ENCODE measurements at places on chromosomes 3 and 15. TPM values are rescaled to one million over a fixed set of nuclear protein-coding genes. Genes with fewer than 3 reads are reported as not detected.

- no peak for DNase-seq
- no peak overlapping the region for H3K27ac ChIP-seq
- no peaks in the 10 kb centered on the region for H3K4me1 ChIP-seq
- H3K4me3 ChIP-seq = no peak overlapping the region
Observed at GRCh38 chr3:73493543-73494308, 131.0 kb downstream of the PDZRN3 start.

DNA sequence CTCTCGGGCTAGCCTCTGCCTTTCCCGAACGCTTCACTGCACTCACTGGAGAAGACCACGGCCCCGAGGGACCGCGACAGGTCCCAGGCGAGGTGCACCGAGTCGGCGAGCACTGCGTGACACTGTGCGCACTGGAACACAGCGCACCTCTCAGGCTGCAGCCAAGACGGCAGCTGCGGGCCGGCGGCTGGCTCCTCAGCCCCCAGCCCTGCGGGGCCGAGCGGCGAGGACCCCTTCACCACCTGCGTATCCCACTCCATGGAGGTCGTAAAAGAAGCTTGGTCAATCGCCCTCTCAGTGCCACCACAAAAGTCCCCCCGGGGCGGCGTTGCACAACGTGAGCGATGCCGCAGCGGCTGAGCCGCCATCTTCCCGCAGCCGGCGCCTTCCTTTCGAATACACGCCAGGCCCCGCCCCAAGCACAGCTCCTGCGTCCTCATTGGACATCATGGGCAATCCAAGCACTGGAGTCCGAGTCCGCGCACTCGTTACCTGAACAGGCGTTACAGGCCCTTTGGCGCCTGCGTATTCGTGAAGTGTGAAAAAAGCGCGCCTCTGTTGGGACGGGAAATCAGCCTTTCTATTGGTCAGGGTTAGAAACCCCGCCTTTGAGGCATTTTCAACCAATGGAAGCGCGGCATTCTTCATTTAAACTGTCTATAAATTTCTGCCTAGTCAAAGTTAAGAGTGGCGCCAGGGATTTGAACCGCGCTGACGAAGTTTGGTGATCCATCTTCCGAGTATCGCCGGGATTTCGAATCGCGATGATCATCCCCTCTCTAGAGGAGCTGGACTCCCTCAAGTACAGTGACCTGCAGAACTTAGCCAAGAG is at the start of the genes NUSAP1 and OIP5:
Gene NUSAP1 (plus strand): TSS at position 688 of the 832 bp plus-strand sequence. CDS start 77 bp downstream, at position 765.
Gene OIP5 (minus strand): TSS at position 398 of the 832 bp plus-strand sequence. CDS start 30 bp downstream, at position 368.
- no peaks in the 10 kb centered on the region for H3K36me3 ChIP-seq
- no peaks in the 10 kb centered on the region for H3K27me3 ChIP-seq
- peak within 1 kb of the TSS; percentile 76 for H3K27ac ChIP-seq
- H3K4me1 ChIP-seq = peaks cover 13% of the 10 kb centered on the region

GRCh38 chr15:33067456-33067855 is 127.1 kb downstream of the FMN1 start:
- H3K4me1 ChIP-seq = peaks cover 15% of the 10 kb centered on the region
- no peak for DNase-seq
- no peak overlapping the region for H3K27ac ChIP-seq
- peak overlapping the region; percentile 54 for H3K4me3 ChIP-seq
- H3K27me3 ChIP-seq = no peaks in the 10 kb centered on the region

The ZBED2 gene
- 6.0 TPM for total RNA-seq

- H3K27ac ChIP-seq = no peak overlapping the region
- no peaks in the 10 kb centered on the region for H3K4me1 ChIP-seq
- no peak overlapping the region for H3K4me3 ChIP-seq
Observed at GRCh38 chr3:1971780-1972179, 126.9 kb upstream of the CNTN4 start.

GRCh38 chr15:76059320-76060117 is at the start of gene TMEM266:
TMEM266 (plus strand) TSS chr15:76059985; CDS start chr15:76134264, 74,279 bp downstream.
- peak within 1 kb of the TSS; percentile 55 for H3K4me3 ChIP-seq
- H3K36me3 ChIP-seq = no peaks in the 10 kb centered on the region
- peaks cover 33% of the 10 kb centered on the region for H3K4me1 ChIP-seq
- H3K27me3 ChIP-seq = peaks cover 30% of the 10 kb centered on the region
- peak; percentile 56 for DNase-seq
- no peak within 1 kb of the TSS for H3K27ac ChIP-seq

GRCh38 chr15:67945131-67945530 is 105.3 kb upstream of the RNU6-1 start:
- no peak overlapping the region for H3K4me3 ChIP-seq
- no peaks in the 10 kb centered on the region for H3K27me3 ChIP-seq
- no peak for DNase-seq
- H3K36me3 ChIP-seq = no peaks in the 10 kb centered on the region
- H3K4me1 ChIP-seq = peaks cover 6% of the 10 kb centered on the region

- H3K4me3 ChIP-seq = no peak overlapping the region
- no peak overlapping the region for H3K27ac ChIP-seq
- H3K36me3 ChIP-seq = no peaks in the 10 kb centered on the region
- no peaks in the 10 kb centered on the region for H3K27me3 ChIP-seq
- no peaks in the 10 kb centered on the region for H3K4me1 ChIP-seq
Observed at GRCh38 chr3:137219801-137220445, 262.1 kb downstream of the IL20RB start.

The HTR3E gene
- not detected for total RNA-seq

DNA sequence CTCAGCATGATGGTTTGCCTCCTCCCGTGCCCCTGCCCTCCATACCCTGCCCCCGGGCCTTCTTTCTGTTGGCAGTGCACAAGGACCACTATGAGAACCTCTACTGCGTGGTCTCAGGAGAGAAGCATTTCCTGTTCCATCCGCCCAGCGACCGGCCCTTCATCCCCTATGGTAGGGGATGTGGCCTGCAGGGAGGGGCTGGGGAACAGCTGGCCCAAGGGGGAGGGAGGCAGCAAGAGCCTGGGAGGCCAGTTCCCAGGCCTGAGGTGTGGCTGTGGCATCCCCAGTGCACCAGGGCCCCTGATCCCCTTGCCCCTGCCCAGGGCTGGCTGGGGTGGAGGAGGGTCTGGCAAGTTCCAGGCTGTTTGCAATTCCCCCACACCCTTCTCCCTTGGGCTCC is 2.6 kb upstream of the PLA2G4B start:
- no peak overlapping the region for H3K27ac ChIP-seq
- H3K36me3 ChIP-seq = peaks cover 8% of the 10 kb centered on the region
- no peak for DNase-seq
- H3K4me1 ChIP-seq = peaks cover 7% of the 10 kb centered on the region

- H3K36me3 ChIP-seq = no peaks in the 10 kb centered on the region
- H3K4me3 ChIP-seq = no peak overlapping the region
- no peaks in the 10 kb centered on the region for H3K4me1 ChIP-seq
- DNase-seq = no peak
- H3K27me3 ChIP-seq = no peaks in the 10 kb centered on the region
- no peak overlapping the region for H3K27ac ChIP-seq
Observed at GRCh38 chr3:36408146-36408545, 27.8 kb downstream of the STAC start.

DNA sequence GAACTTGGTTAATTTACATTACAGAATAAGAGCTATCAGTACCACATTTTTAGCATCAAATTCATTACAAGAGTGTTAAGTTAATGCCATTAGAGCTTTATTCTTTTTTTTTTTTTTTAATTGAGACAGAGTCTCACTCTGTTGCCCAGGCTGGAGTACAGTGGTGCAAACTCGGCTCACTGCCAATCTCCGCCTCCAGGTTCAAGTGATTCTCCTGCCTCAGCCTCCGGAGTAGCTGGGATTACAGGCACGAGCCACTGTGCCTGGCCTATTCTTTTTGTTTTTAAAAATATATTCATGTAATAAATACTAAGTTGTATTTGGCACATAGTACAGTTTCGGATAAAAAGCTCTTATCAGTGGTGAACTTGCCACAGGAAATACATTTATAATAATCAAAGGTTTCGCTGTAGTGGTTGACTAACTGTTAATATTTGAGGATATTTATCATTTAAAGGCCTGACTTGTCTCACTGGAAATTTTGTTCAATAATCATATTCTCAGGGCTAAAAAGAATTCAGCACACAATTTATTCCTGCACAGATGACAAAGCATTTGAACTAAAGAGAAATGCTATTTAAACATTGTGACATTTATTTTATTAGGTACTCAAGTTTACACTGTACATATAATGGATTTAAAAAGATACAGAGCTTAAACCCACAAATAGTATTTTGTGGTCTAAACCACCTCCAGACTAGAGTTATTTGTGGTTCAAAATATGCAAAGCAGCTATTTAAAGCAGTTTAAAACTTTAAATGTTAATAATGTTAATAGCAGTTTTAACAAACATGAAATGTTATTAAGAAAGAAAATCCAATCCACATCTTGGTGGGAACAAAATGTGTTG is 6.1 kb upstream of the LEKR1 start:
- H3K27ac ChIP-seq = no peak overlapping the region
- no peaks in the 10 kb centered on the region for H3K27me3 ChIP-seq
- no peak overlapping the region for H3K4me3 ChIP-seq
- no peak for DNase-seq

DNA sequence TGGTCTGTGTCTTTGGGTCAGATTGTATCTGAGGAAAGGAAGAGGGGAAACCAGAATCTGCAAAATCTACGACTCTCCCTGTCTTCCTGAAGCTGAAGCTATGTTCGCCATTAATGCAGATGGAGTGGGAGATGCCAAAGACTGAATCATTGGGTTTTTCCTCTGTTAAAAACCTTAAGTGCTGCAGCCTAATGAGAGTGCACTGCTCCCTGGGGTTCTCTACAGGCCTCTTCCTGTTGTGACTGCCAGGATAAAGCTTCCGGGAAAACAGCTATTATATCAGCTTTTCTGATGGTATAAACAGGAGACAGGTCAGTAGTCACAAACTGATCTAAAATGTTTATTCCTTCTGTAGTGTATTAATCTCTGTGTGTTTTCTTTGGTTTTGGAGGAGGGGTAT is 24.0 kb downstream of the RMDN3 start:
- no peak overlapping the region for H3K27ac ChIP-seq
- H3K36me3 ChIP-seq = peaks cover 9% of the 10 kb centered on the region
- no peak for DNase-seq
- H3K4me1 ChIP-seq = no peaks in the 10 kb centered on the region
- no peak overlapping the region for H3K4me3 ChIP-seq

The STRIT1 gene
- not detected for total RNA-seq

DNA sequence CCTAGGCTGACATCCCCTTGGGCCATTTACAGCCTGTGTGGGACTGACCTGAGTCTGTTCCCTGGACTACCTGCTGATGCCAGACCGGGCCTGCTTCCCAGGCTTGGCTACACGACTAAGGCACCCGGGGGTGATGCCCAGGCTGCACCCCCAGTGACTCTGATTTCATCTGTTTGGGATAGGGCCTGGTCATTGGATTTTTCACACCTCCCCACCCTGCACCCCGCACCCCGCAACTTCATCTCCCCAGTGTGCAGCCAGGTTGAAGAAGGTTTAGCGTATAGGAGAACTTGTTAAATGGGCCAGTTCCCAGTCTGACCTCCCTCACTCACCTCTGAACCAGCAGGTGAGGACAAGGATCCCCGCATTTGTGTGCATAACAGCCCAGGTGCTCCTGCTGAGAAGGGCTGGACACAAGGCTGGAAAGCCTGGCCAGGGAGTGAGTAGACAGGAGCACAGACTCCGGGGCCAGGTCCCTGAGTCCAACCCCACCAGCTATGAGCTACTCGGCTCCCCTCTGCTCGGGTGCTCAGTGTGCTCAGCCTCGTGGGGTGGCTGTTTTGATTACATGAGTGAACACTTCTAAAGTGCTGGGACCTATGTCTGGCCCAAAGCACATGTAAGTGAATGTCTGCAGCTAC is 18.5 kb downstream of the SLC6A20 start:
- no peaks in the 10 kb centered on the region for H3K4me1 ChIP-seq
- H3K27me3 ChIP-seq = no peaks in the 10 kb centered on the region
- no peak overlapping the region for H3K27ac ChIP-seq
- DNase-seq = no peak
- H3K36me3 ChIP-seq = no peaks in the 10 kb centered on the region
- no peak overlapping the region for H3K4me3 ChIP-seq

The SLC22A14 gene
- total RNA-seq = not detected

DNA sequence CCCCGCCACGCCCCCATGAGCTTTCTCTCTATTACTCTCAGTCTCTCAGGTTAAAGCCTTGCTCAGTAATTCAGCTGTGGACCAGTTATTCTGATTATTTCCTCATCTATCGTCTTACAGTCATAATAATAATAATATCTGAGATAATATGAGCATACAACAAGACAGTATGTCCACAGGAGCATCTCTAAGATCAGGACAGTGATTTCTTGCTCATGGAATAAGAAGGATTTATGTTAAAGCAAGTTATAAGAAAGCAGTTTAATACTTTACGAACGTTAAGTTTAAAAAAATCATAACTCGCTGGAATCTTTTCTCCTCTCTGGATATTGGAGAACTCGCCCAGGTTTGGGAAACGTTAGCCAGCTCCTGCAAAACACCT is 643 bp upstream of the LMCD1 start:
- H3K4me1 ChIP-seq = no peaks in the 10 kb centered on the region
- no peaks in the 10 kb centered on the region for H3K36me3 ChIP-seq
- peak overlapping the region; percentile 38 for H3K4me3 ChIP-seq
- H3K27me3 ChIP-seq = no peaks in the 10 kb centered on the region
- H3K27ac ChIP-seq = no peak overlapping the region

GRCh38 chr3:108403686-108404345 is 106.6 kb downstream of the MYH15 start:
- no peak overlapping the region for H3K27ac ChIP-seq
- peaks cover 25% of the 10 kb centered on the region for H3K4me1 ChIP-seq
- no peak for DNase-seq
- no peaks in the 10 kb centered on the region for H3K27me3 ChIP-seq
- H3K36me3 ChIP-seq = no peaks in the 10 kb centered on the region
- no peak overlapping the region for H3K4me3 ChIP-seq

GRCh38 chr3:184827572-184827971 is 15.6 kb downstream of the VPS8 start:
- no peak overlapping the region for H3K4me3 ChIP-seq
- H3K36me3 ChIP-seq = peaks cover 4% of the 10 kb centered on the region
- no peaks in the 10 kb centered on the region for H3K27me3 ChIP-seq
- no peaks in the 10 kb centered on the region for H3K4me1 ChIP-seq
- H3K27ac ChIP-seq = no peak overlapping the region

The ARHGAP31 gene
- total RNA-seq = 8.3 TPM

GRCh38 chr3:169771497-169772304 is 1.5 kb upstream of the MYNN start:
- H3K27ac ChIP-seq = peak overlapping the region; percentile 97
- peak; percentile 92 for DNase-seq
- no peaks in the 10 kb centered on the region for H3K27me3 ChIP-seq
- peaks cover 19% of the 10 kb centered on the region for H3K36me3 ChIP-seq

Data from B cell (primary cell).